Trophoblast cell (in vitro differentiated cells and primary cell): ENCODE measurements at places on chromosomes 2 and 18.

- no peak for DNase-seq
These were observed 483.5 kb upstream of the SALL3 start for GRCh38 chr18:78496079-78496478.

GRCh38 chr18:61738042-61738441, 154.8 kb downstream of the RNF152 start:
- no peak for DNase-seq

- DNase-seq, result no peak
These were observed 1594.5 kb upstream of the PIK3C3 start for GRCh38 chr18:40360558-40360957.

DNA sequence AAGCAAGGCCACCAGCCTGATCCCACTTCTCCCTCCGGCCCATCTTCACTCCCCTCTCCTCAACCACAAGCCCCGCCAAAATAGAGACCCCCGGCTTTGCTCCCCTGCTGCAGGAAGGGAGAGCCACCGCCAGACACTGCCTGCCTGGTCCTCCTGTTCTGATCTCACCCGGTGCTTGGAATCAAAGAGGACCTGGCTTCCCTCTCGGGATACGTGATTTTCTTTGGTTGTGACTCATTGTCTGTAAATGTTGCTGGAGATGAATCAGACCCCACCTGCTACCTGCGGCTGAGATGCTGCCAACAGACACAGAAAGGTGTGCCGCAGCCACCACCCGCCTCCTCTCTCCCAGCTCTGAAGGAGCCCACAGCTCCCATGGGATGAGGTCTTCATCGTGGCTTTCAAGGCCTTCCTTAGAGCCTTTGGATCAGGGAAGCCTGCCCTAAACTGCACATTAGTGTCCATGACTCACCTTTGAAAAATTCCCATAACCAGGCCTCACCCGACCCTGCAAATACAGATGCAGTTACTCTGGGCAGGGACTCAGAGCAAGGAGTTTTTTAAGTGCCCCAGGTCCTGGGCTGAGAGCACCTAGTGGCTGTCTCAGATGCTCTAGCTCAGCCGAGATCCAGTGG, 79.4 kb upstream of the ZNF532 start:
- peak; percentile 96 for DNase-seq

DNA sequence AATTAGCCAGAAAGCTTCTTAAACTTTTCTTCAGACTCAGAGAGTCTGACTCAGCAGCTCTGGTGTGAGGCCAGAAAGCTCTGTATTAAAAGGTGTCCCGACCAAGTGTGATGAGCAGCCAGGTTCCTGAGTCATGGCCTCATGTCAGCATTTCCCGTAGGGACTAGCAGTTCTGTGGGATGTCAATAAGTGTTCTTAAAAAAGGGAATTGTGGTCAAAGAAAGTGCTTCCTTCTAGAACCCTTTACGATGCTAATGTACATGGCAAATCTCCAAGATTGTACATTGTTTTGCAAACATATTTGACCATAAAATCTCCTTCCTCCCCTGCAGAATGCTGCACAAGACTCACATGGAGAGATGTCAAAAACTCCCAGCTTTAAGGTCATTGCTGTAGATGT, 80.1 kb downstream of the PLA2R1 start:
- DNase-seq, result peak; percentile 7

DNA sequence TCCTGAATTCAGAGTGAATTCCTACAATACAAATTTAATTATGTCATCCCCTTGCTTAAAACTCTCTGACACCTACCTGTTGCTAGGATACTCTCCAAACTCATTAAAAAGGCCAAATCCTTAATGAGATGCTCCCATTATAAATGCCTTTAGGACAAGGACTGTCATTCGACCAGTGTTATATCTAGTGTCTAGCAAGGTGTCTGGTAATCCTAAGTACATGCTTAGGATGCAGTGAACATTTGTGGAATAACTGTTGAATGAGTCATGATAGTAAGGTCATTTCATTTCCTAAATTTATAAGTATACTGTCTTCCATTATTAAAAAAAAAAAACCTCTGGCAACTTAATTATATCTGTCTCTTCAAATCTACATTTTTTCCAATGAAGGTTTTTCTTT, 588.9 kb upstream of the NRXN1 start:
- DNase-seq, result peak; percentile 3
